LoVo (cell line): ENCODE measurements at places on chromosomes 2 and 18.

DNA sequence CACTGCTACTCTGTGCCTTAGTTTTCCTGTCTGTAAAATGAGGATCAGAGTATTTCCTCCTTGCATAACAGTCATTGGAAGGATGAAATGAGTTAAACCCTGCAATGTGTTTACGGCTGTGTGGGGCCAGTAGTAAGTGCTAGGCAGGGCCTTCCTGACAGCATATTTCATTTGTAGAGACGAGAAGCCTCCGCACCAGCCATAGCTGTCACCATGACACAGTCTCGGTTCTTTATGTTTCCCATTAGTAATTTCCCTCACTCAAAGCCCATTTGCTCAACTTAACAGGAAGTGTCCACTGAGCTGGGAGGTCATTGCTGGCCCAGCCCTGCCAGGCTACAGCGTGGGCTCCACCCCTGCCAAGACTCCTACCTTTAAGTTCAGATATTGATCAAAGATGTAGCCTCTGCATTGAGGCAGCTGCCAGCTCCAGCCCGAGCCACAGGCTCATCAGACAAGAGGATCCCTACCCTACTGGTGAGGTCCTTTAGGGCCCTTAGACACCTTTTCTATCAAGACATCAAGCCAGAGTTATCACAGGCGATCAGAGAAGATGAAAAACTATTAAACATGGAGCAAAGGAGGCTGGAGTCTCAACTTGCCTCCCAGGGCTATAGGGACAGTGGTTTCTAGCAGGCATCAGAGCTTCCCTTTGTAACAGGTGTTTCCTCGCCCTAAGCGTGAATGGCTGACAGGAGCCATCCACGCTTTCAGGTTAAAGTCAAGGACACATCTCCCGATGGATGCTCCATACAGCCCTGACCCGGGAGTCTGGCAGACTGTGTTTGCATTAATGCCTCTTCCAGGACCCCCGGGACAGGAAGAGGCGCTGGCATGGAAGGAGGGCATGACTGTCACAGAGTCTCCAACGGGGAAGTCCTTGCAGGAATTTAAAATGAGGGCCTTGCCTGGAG, 251.7 kb downstream of the NDUFA10 start:
- no peak for DNase-seq

DNA sequence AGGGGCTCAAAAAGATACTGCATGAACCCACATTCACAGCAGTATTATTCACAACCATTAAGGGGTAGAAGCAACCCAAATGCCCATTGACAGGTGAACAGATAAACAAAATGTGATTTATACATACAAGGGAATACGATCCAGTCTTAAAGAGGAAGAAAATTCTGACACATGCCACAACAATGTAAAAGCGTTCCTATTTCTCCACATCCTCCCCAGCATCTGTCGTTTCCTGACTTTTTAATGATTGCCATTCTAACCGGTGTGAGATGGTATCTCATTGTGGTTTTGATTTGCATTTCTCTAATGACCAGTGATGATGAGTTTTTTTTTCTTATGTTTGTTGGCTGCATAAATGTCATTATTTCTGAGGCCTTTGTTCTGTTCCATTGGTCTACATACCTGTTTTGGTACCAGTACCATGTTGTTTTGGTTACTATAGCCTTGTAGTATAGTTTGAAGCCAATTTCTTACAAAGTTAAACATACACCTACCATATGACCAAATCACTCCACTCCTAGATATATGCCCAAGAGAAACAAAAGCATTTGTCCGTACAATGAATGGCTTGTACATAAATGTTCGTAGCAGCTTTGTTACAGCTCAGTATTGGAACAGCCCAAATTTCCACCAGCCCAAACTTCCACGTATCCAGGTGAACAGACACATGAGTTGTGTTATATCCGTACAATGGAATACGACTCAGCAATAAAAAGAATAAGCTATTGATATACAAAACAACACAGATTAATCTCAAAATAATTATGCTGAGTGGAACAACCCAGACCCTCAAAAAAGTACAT, 85.1 kb downstream of the TMEM131 start:
- DNase-seq: no peak

DNA sequence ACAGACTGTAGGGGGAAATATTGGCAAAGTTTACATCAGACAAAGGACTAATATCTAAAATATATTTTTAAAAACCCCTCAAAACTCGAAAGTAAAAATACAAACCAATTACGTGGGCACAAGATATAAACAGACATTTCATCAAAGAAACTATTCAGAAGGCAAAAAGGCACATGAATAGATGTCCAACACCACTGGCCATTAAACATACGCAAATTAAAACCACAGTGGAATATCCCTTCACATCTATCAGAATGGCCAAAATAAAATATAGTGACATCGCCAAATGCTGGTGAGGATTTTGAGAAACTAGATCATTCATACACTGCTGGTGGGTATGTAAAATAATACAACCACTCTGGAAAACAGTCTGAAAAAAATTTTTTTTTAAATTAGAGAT, 30.6 kb upstream of the PAPOLG start:
- no peak for DNase-seq

DNA sequence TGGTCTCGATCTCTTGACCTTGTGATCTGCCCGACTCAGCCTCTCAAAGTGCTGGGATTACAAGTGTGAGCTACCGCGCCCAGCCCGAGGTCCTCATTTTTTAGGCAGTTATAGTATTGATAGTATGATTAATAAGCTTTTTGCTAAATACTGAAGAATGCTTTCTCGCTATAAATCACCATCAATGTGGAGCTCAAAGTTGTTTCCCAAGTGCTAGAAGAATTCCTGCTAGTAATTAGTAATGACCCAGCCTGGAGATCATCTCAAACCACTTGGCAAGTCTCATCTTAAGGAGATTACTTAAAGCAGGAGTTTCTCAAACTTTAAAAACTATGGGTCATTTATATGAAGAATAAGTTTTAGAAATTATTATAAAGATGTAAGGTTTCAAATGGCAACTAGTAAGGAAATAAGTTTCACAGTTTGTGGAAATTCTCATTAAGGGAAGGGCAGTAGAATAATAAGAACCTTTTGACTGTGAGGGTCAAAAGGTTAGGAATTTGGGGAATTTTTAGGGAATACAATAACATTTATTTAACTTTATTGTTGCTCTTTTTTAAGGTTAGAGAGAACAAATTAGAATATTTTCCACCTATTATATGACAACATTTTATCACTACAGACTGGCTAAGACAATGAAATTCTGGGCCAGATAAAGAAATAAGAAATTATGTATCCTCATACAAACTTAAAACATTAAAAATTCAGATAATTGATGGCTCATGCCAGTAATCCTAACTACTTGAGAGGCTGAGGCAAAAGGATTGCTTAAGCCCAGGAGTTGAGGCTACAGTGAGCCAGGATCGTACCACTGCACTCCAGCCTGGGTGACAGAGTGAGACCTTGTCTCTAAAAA, 148.6 kb upstream of the MAP3K20 start:
- DNase-seq: no peak

GRCh38 chr18:36492604-36493329, 195.3 kb downstream of the FHOD3 start:
- DNase-seq: no peak

- no peak for DNase-seq
Observed at GRCh38 chr2:218389333-218390150, 7.5 kb downstream of the SLC11A1 start.

DNA sequence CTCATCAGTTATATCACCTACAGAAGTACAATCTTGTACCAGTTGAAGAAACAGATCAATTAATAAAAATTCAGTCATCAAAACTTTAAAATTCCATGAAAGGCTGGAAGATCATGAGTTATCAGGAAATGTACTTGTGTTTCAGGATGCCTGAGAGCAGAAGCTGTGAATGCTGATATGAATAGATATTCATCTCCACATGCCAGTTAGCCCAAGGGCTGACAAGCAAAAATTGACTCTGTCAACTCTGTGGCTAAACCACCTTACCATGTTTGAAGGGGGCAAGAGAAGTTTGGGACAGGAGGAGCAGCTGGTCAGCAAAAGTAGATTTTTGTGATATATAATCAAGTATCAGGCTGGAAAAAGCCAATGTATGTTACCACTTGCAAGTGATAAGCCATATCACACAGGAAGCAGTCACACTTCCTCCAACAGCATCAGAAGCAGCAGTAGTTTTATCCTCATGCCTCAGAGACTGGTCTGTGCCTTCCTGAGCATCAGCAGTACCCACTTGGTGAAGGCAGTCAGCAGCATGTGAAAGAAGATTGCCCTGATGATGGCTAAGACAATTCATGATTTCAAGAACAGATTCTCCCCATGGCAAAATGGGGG, 328.2 kb upstream of the CNTNAP5 start:
- DNase-seq: no peak

- DNase-seq: no peak
Observed at GRCh38 chr2:67836866-67837265, 225.9 kb downstream of the C1D start.

DNA sequence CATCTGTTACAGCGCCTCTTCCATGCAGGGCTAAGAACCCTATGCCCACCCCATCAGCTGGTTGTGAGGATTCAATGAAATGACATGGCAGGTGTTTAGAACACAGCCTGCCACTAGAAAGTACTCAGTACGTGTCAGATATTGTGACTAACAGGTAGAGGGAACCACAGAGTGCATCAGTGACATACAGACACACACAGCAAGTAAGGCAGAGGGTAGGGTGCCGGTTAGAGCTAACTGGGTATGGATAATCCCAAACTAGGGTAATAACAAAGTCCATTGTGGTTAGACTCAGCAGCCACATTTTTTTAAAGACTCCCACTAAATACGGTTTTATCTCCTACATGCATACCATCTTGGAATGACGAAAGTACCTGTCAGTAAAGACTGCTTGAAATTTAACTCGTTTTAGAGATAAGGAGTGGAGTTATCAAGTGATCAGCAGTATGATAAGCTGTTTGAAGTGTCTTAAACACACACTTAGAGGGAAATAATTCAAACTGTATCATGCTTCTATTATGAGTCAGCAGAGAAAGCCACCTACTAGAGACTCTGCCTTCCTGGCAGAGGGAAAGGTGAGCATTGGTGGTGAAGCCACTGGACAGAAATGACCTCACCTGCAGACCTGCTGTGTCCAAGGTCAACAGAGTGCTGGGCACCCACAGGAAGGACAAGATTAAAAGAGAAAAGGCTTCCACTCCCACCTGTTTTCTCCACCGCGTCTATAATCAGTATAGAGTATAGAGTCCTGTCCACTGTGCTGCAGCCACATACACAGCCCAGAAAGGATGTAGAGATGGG, 20.6 kb downstream of the MPPE1 start:
- peak; percentile 77 for DNase-seq

GRCh38 chr2:23620841-23621341, 235.9 kb downstream of the KLHL29 start:
- DNase-seq: no peak

DNA sequence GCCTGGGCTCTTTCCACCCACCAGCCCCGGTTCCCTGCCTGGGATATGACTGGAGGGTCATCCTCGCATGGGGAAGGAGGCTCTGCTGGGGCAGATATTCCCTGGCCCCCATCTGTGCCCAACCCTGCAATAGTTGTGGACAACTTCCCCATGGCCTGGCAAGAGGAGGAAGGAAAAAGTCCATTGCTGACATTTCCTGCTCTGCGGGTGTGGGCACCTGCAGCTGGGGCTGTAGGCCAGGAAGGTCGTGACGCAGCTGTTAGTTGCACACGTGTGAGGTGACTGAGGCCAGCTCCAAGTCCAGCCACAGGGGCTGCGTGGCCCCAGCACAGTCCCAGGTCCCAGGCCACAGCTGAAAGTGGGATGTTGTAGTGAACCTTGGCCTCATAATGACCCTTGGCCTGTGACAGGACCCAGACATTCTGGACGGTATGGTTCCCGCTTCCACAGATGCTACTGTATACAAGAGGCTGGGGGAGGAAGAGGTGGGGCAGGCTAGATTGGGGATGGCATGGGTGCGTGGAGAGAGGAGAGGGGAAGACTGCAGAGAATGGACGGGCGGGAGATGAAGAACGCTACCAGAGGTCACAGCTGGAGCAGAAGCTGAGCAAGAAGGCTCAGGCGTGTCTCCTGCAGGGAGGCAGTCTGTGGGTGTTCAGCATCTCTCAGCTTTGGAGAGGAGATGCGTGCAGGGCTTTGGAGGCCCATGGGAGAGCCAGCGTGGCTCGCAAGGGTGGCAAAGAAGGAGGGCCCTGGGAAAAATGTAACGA, 22.1 kb downstream of the OTOF start:
- DNase-seq: no peak

DNA sequence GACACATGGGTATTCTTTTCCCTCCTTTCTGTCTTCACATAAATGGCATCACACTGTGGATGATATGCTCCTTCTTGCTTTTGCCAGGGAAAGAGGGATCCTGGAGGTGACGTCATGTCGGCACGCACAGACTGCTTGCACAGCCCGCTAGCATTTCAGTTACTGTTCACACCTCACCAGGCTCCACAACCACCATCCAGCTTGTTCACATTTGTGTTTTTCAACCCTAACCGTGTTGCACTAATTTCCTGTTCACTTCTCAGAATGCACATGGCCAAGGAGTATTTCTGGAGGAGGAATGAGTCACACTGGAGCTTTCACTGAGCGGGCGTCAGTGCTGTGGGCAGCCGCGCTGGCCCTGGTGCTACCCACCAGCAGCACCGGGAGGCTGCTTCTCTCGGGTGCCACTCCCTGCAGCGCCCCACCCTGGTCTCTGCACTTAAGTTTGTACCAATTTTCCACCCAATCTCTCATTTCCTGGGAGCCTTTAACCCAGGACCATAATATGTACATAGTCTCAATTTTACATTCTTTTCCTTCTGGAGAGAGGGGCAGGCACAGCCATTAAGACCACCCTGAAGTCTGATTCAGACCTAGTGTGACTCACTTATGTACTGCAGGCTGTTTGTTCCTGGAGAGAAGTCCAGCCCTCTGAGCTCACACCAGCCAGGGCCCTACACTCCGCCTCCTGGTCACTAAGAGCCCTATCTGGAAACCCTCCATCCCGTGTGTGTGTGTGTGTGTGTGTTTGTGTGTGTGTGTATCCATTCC, 65.1 kb downstream of the MBP start:
- DNase-seq: no peak

DNA sequence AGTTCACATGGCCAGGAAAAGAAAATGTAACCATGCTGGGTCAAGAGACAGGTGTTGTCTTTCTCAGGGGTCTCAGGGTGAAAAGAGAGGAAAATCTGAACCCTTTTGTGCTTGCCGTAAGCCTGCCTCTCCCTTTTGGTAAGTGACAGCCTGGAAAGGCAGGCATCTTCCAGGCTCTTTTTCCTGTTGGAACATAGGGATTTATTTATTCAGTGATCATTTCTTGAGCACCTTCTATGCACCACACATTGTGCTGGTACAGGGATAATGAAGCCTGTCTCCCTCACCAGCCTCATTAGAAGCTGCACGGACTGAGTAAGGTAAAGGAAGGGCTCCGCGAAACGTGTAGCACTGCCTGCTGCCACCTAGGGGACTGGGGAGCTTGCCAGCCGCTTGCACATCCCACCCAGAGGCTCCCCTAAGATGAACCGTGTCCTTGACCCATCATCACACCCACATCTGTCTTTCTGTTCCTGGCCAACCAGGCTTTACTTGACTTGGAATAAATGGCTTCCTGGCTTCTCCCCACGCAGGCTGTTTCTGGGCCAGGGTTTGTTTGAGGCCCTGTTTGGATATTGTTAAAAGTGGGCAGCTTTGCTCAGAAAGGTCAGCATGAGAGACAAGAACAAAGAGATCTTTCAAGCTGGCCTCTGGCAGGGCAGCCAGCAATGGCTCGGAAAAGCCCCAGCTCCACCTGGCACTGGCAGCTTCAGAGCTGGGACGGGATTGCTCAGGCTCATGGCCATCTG, 73.3 kb upstream of the MCFD2 start:
- no peak for DNase-seq
